ENCODE measurements at places on chromosomes 11 and 22.

DNA sequence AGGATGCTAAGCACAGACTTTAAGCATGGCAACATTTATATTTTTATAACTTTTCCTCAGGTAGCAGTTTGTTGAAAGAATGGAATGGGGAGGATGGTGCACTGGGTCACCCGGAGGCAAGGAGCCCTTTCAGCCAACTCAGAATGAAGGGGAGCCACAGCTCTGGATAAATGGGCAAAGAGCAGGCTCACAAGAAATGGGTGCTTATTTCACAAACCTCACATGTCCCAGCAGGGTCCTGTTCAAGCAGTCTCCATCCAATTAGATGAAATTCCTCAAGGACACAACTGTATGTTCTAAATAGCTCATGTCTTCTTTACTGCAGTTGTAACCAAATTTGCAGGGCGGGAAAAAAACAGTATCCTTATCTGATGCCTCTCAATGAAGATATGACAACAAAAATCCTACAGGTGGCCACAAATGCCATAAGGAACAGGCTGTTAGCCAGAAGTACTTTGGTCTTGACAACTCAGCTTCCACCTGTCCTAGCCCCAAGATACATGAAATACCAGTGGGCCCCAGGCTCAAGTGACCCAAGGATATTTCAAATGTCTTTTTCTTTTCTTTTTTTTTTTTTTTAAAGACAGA is 48.2 kb downstream of the MAPK1 start:
- H3K4me1 ChIP-seq, result peaks cover 49% of the 10 kb centered on the region
- H3K27ac ChIP-seq, result no peak overlapping the region
- no peak for DNase-seq

GRCh38 chr11:123190518-123190917 is 4.5 kb downstream of the CLMP start:
- H3K27ac ChIP-seq, result no peak overlapping the region
- no peak for DNase-seq
- no peaks in the 10 kb centered on the region for H3K36me3 ChIP-seq
- H3K27me3 ChIP-seq, result peaks cover 59% of the 10 kb centered on the region
- H3K4me1 ChIP-seq, result peaks cover 5% of the 10 kb centered on the region

GRCh38 chr11:94922321-94923003 is 50.9 kb downstream of the CWC15 start:
- no peak for DNase-seq
- H3K4me3 ChIP-seq, result no peak overlapping the region
- H3K4me1 ChIP-seq, result peaks cover 10% of the 10 kb centered on the region

DNA sequence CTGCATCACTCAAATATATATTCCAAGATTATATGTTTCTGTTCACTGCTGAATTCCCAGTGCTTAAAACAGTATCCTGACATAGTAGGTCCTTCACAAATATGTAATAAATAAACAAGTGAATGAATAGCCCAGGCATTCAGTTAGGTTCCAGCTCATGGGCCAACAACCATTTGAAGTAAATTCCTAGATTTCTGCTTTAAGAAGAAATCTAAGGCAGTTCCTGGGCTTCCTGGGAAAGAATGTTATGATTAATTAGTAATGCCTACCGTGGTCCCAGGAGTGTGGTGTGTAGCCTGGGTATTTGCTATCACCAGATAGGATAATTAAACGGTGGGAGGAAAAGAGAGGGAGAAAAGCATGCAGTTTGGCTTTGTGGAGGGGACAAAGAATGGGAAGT is 576.8 kb downstream of the SOX6 start:
- no peak overlapping the region for H3K27ac ChIP-seq
- no peak overlapping the region for H3K4me3 ChIP-seq
- H3K27me3 ChIP-seq, result no peaks in the 10 kb centered on the region
- no peaks in the 10 kb centered on the region for H3K36me3 ChIP-seq
- H3K4me1 ChIP-seq, result peaks cover 12% of the 10 kb centered on the region

DNA sequence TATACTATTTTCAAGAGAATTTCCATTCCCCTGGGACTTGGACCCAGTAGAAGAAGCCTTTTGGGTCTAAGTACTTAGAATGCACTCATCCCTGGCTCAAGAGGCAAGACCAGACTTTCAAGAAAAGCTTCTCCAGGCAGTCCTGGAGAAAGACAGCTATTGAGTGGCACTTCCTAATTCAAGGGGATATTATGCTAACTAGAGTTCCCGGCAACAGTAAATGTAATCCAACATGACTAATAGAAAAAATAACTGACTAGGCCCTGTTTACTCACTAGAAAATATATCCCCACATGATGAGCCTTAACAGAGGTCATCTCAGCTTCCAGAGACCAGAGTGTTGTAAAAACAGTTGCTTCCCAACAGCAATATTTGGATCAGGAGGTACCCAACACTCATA is 47.2 kb upstream of the AKIP1 start:
- H3K36me3 ChIP-seq, result no peaks in the 10 kb centered on the region
- H3K4me1 ChIP-seq, result peaks cover 11% of the 10 kb centered on the region
- H3K27me3 ChIP-seq, result no peaks in the 10 kb centered on the region
- DNase-seq, result no peak
- no peak overlapping the region for H3K4me3 ChIP-seq

- no peak overlapping the region for H3K4me3 ChIP-seq
- H3K27me3 ChIP-seq, result no peaks in the 10 kb centered on the region
- no peak for DNase-seq
- no peaks in the 10 kb centered on the region for H3K36me3 ChIP-seq
- H3K27ac ChIP-seq, result no peak overlapping the region
- peaks cover 6% of the 10 kb centered on the region for H3K4me1 ChIP-seq
Observed at GRCh38 chr11:108093128-108093904, 28.1 kb upstream of the ACAT1 start.
